Left colon (tissue), 2 donors: ENCODE measurements at places on chromosomes 3 and 15. TPM values are rescaled to one million over a fixed set of nuclear protein-coding genes. Genes with fewer than 3 reads are reported as not detected.

DNA sequence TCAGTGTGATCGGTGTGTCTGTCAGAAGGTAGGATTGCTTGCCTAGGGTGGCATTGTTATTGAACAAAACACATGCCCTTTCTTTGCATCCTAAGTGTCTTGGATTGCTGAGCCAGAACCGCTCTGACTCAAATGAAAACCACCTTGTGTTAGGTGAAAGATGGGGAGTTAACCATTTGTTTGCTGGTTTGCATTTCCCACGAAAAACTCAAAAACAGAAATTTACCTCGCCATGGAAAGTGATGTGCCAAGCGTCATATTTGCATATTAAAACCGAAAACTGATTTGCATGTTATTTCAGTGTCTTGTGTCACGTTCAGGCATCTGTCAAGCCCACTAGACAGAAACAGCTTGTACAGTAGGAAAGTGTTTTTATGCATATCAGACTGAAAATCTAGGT is 474.6 kb upstream of the TPRG1 start:
- DNase-seq = no peak

DNA sequence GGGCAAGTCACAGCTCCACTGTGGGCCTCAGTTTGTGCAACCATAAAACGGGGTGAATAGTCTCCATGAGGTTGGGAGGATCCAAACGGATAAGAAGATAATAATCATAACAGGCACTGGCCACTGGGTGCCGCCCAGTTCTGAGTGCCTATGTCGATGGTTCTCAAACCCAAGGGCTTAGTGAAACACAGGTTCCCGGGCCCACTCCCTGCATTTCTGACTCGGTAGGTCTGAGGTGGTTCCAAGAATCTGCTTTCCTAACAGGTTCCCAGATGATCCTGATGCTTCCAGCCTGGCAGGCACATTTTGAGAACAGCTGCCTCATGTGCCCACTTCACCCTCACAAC is 21.2 kb downstream of the ALS2CL start:
- DNase-seq = peak; percentile 2

The STAB1 gene
- 51.4 TPM for total RNA-seq

The MELTF gene
- total RNA-seq = 32.1 TPM

GRCh38 chr3:55165278-55165677 is 237.4 kb upstream of the LRTM1 start:
- DNase-seq = no peak

DNA sequence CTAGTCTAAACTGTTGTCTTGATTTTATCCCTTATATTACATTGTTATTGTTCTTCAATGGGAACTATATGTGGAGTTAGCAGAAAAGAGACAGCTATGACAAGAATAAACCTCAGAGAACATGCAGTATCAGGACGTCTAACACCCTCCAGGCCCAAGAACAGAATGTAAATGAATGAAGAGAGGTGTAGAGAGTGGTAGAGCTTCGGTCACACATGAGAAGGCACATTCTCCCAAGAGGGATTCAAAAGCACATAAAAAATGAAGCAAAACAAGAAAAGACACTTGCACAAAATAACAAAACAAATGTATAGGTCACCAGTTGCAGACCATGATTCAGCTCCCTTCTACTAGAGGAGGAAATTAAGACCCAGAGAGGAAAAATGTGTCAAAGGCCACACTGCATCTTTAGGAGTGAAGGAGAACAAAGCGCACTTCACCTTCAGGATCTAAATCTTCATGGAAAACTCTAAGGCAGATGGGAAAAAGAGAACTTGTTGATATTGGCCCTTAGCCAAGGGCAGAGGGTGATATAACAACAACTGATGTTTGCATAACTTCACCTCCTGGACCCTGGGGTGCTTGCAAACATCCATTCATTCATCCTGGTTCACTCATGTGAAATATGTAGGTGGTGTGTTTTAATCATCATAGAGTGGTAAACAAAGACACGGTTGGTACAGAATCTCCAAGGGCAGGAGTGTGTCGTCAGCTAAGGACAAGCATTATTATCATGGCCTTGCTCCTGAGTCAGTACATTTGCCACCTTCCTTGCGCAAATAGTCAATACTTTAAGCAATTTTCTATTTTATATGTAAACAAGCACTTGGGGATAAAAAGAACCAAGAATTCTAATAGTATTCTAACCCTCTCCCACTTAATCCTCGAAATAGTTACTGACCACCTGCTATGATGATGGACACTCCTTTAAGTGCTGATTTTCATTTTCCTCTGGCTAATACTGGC is 8.8 kb downstream of the NEK10 start:
- DNase-seq = peak; percentile 62

GRCh38 chr3:142987080-142987700 is 14.2 kb upstream of the U2SURP start:
- DNase-seq = no peak

DNA sequence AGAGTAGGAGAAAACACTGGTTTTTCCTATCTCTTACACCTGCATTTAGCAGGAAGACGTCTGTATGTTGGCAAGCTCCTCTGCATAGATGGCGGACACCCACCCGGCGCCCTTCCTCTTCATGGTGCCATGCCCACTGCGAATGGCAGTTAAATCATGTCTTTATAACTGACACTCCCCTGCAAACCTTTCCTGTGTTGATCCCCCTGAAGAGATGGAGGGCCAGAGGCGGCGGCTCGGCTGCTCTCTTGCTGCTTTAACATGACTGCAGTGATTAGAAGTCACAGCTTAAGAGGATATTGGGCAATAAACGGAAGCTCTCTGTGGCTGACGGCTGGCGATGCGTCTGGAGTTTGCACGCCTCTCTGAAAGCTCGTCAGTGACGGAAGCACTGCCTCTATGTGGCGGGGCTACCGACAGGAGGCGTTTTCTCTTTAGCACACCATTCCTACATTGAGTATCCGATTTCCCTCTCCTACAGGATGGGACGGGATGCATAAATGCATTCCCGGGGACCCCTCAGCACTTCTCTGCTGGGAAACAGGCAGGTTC is 25.5 kb upstream of the SNRPA1 start:
- no peak for DNase-seq

DNA sequence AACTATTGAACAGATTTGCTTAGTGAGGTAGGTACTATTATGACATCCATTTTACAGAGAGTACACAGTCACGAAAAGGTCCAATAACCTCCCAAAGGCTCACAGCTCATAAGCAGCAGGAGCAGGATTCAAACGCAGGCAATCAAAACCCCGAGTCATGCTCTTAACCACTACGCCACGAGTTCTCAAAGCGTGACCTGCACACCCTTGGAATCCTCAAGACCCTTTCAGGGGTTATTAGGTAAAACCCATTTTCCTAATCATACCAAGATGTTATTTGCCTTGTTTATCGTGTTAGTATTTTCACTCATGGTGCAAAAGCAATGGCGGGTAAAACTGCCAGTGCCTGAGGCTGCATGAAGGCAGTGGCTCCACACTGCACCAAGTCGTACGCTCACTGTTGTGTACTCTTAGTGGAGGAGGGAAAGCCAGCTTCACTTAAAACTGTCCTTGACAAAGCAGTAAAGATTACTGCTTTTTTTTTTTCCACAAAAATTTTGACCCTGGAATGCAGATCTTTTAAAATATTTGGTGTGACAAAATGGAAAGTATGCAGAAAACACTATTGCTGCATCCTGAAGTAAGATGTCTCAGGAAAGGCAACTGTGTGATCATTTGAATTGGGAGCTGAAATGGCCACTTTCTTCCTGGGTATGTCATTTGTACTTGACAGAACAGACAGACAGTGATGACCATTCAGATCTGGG is 96.1 kb downstream of the IGF2BP2 start:
- no peak for DNase-seq

DNA sequence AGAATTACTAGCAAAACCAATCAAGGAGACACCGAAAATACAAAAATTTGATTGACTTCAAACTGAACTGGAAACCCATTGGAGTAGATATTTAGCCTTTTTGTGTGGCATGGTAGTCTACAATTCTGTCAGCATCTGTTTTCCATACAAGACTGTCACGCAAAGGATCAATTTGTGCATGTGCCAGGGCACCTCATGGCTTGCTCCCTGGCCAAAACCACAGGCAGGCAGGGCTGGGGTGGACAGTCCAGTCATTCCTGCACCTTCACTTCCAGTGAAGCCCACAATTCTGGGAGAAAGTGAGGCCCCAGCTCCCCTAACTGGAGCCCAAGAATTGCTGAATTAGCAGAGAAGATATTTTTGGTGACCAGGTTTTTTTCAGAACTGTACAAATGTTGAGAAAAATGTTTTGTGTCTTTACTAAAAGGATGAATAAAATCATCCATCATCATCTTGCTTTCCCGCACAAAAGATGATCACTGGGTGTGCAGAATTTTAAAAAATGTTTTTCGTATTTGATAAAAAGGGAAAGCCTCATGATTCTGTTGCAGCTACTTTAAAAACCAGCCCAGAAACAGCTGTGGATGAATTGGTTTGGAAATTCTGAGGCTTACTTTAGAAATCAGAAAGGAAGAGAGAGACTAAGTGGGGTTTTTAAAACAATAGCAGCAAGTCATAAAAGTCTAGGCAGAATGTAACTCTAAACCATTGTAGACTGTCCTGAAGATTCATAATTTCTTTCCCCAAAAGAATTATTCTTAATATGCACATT is 86.4 kb downstream of the PCCB start:
- DNase-seq = no peak

DNA sequence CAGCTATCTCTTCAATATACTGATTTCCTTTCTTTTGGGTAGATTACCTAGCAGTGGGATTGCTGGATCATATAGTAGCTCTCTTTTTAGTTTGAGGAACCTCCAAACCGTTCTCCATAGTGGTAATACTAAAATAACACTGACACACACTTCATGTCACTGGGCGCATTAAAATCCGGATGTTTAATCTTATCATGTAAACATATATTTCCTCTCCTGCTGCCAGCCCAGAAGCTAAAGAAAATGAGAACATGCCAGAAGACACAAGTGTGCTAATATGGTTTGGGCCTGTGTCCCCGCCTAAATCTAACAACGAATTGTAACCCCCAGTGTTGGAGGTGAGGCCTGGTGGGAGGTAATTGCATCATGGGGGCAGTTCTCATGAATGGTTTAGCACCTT is 23.6 kb upstream of the KCNMB2 start:
- DNase-seq = no peak

DNA sequence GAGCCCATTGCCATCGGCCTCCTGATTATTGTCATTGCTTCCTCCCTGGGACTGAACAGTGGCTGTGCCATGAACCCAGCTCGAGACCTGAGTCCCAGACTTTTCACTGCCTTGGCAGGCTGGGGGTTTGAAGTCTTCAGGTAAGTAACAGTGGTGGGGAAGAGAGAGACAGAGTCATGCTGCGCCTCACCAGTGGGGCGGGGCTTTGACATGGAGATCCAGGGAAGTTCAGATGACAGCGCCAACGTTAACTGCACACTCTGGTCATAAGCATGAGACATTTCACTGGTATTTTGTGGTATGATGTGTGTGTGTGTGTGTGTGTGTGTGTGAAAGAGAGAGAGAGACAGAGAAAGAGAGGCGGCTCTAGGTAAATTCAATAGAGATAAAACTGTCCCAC is 41.0 kb downstream of the AQP9 start:
- no peak for DNase-seq

The XYLB gene
- 18.0 TPM for total RNA-seq

DNA sequence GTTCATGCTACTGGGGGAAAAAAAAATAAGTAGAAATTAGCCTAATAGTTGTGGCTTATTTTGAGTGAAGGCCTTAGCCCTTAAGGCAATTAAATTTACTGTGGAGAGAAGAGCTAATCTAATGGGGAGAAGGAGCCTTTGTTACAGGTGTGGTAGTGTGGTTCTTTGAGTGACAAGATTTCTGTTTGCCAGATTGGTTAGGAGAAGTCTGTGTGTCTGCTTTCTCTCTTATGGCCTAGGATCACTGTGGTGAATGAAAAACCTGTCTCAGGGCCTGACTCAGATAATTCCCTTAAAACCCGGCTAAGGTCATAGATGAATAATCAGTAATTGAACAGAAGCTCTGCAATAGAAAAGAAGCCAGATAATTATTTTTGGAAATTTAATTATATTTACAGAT is 27.0 kb downstream of the OPA1 start:
- no peak for DNase-seq

DNA sequence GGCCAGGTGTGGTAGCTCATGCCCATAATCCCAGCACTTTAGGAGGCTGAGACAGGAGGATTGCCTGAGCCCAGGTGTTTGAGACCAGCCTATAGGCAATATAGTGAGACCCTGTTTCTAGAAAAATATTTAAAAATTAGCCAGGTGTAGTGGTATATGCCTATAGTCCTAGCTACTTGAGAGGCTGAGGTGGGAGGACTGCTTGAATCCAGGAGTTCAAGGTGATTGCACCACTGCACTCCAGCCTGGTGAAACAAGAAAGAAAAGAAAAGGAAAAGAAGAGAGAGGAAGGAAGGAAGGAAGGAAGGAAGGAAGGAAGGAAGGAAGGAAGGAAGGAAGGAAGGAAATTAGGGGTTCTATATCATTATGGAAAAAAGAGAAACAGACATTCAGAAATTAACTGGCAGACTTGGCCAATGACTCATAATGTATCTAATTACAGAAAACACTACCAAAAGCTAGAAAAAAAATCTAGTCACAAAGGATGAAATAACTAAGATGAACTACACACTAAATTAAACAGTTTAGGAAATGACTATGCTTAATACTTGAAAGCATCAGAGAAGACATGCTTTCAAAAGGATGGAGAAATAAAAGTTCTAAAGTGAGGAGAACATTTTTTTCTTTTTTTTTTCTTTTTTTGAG is 45.4 kb upstream of the TERB2 start:
- no peak for DNase-seq

- DNase-seq = no peak
Observed at GRCh38 chr15:62248277-62248984, 83.3 kb upstream of the C2CD4B start.

DNA sequence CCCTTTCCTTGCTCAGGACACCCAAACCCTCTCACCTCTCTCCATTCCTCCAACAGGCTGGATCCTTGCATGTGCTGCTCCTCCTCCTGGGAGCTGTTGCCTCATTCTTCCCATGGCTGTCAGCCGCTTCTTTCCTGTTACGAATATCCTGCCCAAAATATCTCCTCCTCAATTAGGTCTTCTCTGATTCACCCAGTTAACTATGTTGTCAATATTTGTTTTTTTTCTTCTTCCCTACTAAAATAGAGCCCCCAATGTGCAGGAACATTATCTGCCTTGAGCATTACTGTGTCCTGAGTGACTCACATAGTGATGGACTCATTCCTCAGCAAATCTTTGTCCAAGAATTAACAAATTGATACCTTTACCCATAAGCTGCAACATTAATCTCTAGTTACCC is 357.2 kb downstream of the CLSTN2 start:
- DNase-seq = no peak

- DNase-seq = no peak
Observed at GRCh38 chr3:54882129-54882833, 45.6 kb downstream of the LRTM1 start.

DNA sequence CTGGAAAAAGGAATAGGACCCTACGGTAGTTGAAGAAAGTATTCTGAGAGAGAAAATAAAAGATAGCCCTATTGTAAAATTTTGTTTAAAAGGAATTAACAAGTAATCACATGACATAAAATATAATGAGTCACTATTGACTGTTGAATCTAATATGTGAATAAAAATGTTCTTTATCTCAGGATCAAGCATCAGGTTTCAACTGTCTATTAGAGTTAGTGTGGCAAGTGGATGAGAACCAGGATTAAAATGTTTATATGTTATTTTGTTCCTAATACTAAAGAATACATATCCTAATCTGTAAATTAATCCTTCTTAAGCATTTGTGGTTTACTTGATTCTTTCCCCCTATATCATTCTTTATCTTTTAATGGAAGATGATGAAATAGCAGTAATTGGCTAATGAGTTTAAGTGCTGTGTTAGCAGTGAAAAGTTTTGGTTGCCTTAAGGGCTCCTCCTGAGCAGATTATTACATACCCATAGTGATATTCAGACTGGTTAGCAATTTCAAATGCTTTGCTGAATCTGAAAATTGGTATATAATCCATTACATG is 101.8 kb upstream of the BCHE start:
- no peak for DNase-seq

The FBLN2 gene
- 20.7 TPM for total RNA-seq
